Uterus (tissue), 4 donors: ENCODE measurements at places on chromosomes 13 and 19. TPM values are rescaled to one million over a fixed set of nuclear protein-coding genes. Genes with fewer than 3 reads are reported as not detected.

SIGLEC7 gene
- 0.59 TPM for total RNA-seq

SELENOV gene
- 0.41 TPM for total RNA-seq

GRCh38 chr13:70662231-70662940, 554.1 kb upstream of the KLHL1 start:
- no peaks in the 10 kb centered on the region for H3K4me1 ChIP-seq
- H3K27ac ChIP-seq = no peak overlapping the region
- H3K4me3 ChIP-seq = no peak overlapping the region
- DNase-seq = no peak
- H3K27me3 ChIP-seq = no peaks in the 10 kb centered on the region

DNA sequence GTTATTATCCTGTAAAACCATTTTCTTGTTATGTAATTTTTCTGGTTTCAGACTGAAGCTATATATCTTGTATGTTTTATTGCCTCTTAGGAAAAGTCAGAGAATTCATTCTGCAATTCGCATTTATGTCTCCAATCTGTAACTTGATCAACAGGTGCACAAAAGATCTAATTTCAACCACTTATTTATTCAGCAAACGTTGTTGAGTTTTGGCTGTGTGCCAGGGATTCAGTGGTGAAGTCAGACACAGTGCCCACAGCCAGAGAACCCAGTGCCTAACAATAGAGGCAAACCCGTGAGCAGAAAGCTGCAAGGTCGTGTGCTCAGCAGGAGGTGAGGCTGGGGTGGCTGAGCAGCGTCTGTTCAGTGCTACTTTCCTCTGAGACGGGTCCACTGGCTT, 119.5 kb upstream of the MCF2L start:
- H3K36me3 ChIP-seq = no peaks in the 10 kb centered on the region
- no peaks in the 10 kb centered on the region for H3K4me1 ChIP-seq

- no peaks in the 10 kb centered on the region for H3K27me3 ChIP-seq
- no peak overlapping the region for H3K27ac ChIP-seq
- H3K36me3 ChIP-seq = no peaks in the 10 kb centered on the region
- no peak for DNase-seq
- no peak overlapping the region for H3K4me3 ChIP-seq
These were observed 1193.1 kb upstream of the MIR17HG start for GRCh38 chr13:90154311-90154960.

- no peak overlapping the region for H3K27ac ChIP-seq
- DNase-seq = no peak
- H3K27me3 ChIP-seq = no peaks in the 10 kb centered on the region
- H3K4me3 ChIP-seq = no peak overlapping the region
- no peaks in the 10 kb centered on the region for H3K4me1 ChIP-seq
These were observed 184.0 kb downstream of the SLC7A1 start for GRCh38 chr13:29411481-29411880.
